Stimulated activated CD8-positive, alpha-beta memory T cell treated with anti-CD3 and anti-CD28 coated beads, Interleukin-7, amount 100 ng/mL, for 48 hours (primary cell): ENCODE measurements at places on chromosomes 7 and 10.

GRCh38 chr10:55519264-55519663 lies 718.2 kb upstream of the PCDH15 start:
- DNase-seq = no peak

DNA sequence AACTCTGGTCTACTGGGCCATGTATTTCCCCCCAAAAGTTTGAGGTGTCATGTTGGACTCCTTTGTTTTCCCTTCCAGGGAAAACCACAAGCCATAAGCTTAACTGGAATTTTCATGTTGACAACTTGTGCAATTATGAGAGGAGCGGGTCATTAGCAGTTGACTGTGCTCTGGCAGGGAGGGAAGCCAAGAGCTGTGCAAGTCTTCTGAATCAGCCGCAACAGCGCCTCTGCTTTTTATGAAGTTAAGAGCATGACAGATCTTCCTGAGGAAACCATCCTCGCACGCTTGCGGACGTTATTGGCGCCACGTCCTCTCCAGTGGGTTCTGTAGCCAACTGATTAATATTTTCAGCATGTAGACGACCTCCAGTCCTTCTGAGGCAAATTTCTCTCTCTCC lies 148.7 kb upstream of the MKI67 start:
- DNase-seq = no peak

- no peak for DNase-seq
Measured at GRCh38 chr7:70571961-70572360, 560.0 kb upstream of the GALNT17 start.

GRCh38 chr7:4189131-4189570 lies 492.9 kb upstream of the FOXK1 start:
- DNase-seq = no peak
